ENCODE measurements at places on chromosomes 5 and 9. TPM values are rescaled to one million over a fixed set of nuclear protein-coding genes. Genes with fewer than 3 reads are reported as not detected.

GRCh38 chr9:8251566-8251965, 452.0 kb upstream of the DMAC1 start:
- H3K27ac ChIP-seq: no peak overlapping the region
- H3K4me3 ChIP-seq: no peak overlapping the region
- H3K4me1 ChIP-seq: no peaks in the 10 kb centered on the region
- H3K36me3 ChIP-seq: no peaks in the 10 kb centered on the region
- DNase-seq: no peak

Gene CAVIN4
- total RNA-seq: not detected

Gene WWC1
- 29.9 TPM for total RNA-seq

Gene LRSAM1
- total RNA-seq: 32.1 TPM

Gene BARHL1
- not detected for total RNA-seq

Gene SLC25A2
- total RNA-seq: 0.85 TPM

Gene DNAJC18
- 2.7 TPM for total RNA-seq

Gene C1QTNF3
- total RNA-seq: 30.1 TPM
